ENCODE measurements at places on chromosomes 12 and 14.
A peak's percentile ranks its signal among the peaks of the same experiment; 100 is the strongest.

DNA sequence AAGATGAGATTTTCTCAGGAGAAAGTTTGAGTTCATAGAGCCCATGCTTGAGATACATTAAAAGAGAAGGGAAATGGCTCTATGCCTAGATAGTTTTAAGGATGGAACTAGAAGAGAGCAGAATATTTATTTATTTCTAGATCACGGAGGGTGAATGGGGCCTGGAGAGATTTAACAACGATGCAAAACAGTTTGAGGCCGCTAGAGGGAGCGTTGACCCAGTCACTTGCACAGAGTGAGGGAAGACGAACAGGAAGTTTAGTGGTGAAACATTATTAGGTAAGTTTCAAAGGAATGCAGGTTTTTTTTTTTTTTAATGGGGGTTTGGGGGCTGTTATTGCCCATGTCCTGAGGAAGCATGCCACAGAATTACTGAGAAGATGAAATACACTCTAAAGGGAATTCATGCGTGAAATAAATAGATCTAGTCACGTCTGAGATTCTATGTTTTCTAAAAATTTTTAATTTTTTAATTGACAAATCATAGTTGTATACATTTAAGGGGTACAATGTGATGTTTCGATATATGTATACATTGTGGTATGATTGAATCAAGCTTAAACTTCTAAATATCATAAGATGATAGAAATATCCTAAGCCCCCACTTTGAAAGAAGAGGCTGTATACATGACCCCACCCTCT, 14.8 kb upstream of the PPP1R1A start:
- peak; percentile 33 for DNase-seq

GRCh38 chr12:68469113-68469512, 137.0 kb upstream of the MDM1 start:
- DNase-seq = no peak

- no peak for DNase-seq
These were observed 1.9 kb downstream of the CACNA2D4 start for GRCh38 chr12:1916371-1917171.

- DNase-seq = no peak
These were observed 68.7 kb downstream of the CIT start for GRCh38 chr12:119808441-119808840.

DNA sequence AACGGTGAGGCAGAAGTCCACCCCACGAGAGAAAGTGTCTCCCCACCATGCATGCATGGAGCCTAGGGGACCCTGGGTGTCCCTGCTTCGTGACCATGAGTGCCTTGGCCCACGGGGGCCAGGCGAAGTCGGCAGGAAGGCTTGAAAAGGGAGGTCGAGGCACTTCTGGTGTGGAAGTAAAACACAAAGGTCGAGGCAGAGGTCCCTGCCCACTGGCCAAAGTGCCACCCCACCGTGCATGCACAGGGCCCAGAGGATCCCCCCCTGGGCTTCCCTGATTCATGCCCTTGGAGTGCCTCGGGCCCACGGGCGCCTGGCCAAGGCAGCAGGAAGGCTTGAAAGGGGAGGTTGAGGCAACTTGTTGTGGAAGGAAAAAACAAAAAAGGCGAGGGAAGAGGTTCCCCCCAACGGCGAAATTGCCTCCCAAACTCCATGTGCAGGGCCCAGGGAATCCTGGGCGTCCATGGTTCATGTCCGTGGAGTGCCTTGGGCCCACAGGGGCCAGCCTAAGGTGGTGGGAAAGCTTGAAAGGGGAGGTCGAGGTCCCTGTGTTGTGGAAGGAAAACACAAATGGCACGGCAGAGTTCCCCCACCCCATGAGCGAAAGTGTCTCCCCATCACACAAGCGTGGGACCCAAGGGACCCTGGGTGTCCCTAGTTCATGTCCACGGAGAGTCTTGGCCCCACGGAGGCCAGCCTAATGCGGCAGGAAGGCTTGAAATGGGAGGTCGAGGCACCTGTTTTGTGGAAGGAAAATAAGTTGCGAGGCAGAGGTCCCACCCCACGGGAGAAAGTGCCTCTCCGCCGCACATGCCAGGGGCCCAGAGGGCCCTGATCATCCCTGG, 372.1 kb downstream of the ALG10 start:
- DNase-seq = no peak

GRCh38 chr12:90216815-90217214, 508.2 kb upstream of the ATP2B1 start:
- DNase-seq = no peak

DNA sequence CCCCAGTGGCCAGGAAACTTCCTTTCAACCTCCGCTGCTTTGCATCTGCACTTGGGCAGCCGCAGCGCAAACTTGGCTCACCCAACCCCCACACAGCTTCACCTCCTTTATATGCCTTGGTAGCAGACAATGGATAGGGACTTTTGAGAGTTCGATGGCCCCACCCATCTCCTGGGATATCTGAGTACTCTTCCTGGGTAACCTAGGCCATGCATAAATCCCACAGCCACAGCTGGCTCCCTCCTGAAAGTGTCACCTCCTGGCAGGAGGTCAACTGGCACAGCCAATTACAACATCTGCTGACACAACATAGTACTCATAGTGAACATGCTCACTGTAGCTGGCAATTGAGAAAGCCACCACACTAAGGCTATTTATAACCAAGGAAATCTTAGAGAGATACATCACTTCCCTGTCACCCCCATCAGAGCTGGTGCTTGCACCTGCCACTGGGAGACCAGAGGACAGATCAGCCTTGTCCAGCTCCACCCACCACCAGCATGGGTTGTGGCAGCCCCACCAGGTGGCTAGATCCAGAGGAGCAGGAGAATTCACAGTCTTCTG, 410.0 kb downstream of the SYT1 start:
- no peak for DNase-seq

- no peak for DNase-seq
These were observed 19.3 kb downstream of the CPM start for GRCh38 chr12:68913682-68914081.

DNA sequence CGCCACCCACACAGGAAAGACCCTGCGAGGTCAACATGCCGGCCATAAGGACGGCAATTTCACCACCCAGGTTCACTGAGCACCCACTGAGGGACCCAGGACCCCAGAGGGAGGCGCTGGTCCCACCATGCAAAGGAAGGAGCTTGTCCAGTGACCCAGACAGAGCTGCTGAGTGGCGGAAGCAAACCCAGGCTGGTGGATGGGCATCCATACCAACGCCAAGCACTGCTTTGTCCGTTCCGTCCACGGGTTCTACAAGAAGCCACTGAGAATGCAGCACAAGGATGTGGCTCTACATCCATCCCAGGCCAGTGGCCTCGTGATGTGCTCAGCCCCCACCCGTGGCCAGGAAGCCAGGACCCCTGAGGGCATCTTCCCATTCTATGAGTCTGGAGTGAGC, 23.8 kb upstream of the GOLGA3 start:
- no peak for DNase-seq

DNA sequence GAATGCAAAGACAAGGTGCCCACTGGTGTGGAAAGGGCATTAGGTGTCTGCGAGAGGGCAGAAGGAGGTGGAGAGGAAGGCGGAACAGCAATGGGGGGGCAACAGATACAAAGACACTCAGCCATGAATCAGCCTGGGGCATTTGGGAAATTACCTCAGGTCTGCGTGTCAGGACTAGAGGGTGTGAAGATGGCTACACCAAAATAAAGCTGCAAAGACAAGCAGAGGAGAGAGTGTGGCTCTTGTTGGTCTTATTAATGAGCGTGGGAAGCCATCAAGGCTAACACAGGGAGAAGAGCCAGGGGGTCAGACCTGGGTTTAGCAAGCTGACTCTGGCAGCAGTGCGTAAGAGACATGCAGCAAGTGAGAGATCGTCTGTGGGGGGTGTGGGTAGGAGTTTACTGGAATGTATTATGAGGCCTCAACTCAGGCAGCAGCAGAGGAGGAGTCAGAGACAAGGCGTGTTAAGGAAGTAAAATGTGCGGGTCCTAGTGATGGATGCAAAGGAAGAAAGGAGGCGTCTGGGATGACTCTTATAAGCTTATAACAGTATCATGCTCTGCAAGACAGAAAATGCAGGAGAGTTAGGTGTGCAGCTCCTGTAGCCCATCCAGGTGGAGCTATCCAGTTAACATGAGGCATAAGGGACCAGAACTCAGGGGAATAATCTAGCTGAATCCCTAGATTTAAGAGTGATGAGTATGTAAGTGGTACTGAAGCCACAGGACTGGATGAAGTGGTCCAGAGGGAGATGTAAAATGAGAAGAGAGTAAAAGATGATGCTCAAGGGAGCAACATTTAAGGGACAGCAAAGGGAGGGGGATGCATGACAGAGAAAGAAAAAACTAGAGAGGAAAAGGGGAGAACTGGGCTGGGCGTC, 50.4 kb downstream of the KCNK10 start:
- no peak for DNase-seq

GRCh38 chr12:57894399-57895292, 46.7 kb upstream of the ATP23 start:
- no peak for DNase-seq

DNA sequence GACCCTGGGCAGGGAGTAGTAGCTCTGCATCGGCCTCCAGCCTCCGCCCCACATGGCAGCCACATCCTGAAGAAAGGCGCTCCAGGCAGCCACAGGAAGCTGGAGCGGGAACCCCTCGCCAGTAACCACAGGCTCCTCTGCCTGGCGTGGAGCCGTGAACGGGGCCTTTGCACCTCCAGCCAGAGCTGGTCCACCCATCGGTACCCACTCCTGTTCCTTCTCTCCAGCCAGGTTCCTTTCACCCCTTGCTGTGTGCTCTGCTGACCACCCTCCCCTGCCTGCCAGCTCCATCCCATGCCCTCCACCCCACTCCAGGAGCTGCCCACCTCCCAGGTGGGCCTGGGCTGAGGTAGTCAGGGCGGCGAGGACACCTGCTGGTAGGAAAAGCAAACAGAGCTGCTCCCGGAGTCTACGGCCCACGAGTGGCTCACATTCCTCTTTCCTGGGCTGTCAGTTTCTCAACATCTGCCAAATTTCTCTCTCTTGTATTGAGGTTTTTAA, 2.7 kb downstream of the TGFB3 start:
- no peak for DNase-seq

DNA sequence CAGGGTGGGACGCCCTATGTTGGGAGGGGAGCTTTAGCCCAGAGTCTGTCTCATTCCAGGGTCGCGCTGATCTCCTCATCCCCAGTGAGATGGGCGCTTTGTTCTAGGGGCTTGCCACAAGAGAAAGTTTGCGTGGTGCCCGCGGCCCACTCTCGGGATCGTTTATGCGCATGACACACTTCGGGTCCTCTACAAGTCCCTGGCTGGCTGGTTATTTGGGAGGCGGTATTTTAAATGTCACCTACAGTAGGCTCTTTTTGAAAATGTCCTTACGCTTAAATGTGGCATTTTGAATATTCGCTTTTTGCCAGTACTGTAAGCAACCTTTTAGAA, 541 bp downstream of the GOLT1B start:
- DNase-seq = peak; percentile 3

GRCh38 chr12:56087220-56087619, 7.3 kb downstream of the ERBB3 start:
- no peak for DNase-seq

- DNase-seq = no peak
These were observed 256.5 kb upstream of the KRR1 start for GRCh38 chr12:75767957-75768356.

GRCh38 chr14:29310757-29311156, 544.2 kb downstream of the FOXG1 start:
- no peak for DNase-seq

- no peak for DNase-seq
These were observed 85.8 kb upstream of the BCAT1 start for GRCh38 chr12:25034676-25035075.

DNA sequence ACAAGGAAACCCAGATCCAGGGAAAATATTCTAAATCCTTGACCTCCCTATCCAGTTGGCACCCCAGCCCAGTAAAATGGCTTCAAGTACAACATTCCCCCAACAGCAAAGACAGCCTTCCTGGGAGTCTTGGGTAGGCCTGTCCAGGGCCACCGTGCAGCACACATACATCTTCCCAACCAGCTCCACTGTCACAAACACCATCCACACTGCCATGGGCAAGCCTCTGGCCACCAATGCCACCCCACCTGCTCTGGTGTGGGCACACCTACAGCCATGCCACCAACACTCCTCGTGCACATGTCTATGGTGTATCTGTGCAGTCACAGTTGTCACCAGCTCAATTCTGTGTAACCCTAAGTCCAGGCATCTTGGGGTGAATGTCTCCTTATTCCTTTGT, 193.2 kb downstream of the DAD1 start:
- DNase-seq = no peak

DNA sequence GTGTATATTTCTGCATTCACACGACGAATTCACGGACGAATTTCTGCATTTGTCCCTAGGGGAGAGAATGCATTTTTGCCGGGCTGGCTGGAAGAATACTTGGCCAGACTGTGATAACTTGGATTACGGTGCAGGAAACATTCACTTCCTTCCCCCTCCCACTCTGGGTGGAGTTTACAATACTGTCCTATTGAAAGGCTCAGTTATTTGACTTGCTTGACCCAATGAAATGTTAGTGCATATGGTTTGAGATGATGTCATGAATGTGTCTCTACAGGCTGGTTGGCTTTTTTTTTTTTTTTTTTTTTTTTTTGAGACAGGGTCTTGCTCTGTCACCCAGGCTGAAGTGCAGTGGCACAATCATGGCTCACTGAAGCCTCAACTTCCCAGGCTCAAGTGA, 90.7 kb upstream of the NOS1 start:
- no peak for DNase-seq

- DNase-seq = no peak
These were observed 207.0 kb downstream of the CALM1 start for GRCh38 chr14:90603841-90604240.

- DNase-seq = no peak
These were observed 13.0 kb upstream of the FMNL3 start for GRCh38 chr12:49720214-49720613.

- DNase-seq = no peak
These were observed 84.8 kb downstream of the PRKCH start for GRCh38 chr14:61406198-61406597.

- no peak for DNase-seq
These were observed 6.0 kb downstream of the NACA start for GRCh38 chr12:56719056-56719455.

GRCh38 chr12:94304566-94305061, 155.1 kb downstream of the CEP83 start:
- DNase-seq = no peak

GRCh38 chr14:22597265-22597664, 835 bp upstream of the ABHD4 start:
- no peak for DNase-seq

- no peak for DNase-seq
These were observed 4.9 kb upstream of the RIC8B start for GRCh38 chr12:106769546-106769945.

DNA sequence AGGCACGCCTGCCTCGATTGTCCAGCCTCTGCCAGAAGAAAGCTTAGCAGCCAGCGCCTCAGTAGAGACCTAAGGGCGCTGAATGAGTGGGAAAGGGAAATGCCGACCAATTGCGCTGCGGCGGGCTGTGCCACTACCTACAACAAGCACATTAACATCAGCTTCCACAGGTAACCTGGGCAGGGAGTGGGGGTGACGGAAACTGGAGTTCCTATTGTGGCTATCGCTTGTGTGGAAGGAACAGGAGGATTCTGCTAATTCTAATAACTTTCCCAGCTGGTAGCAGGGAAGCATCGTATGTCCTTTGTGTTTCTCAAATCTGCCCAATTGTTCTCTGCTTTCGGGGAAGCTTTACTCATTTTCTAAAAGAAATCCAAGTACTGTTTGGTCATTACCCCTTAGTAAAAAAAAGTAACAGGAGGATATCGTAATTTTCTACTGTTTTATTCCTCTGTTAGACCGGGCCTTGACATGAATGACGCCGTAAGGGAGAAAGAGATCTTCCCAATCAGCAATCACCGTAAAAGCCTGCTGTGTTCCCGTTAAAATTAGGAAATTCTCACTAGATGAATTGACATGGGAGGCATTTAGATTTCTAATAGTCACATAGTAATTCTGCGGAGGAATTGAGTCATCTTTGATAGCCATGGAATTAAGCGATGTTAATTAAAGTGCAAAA, 449 bp downstream of the THAP2 start:
- DNase-seq = no peak

All from stimulated activated CD8-positive, alpha-beta memory T cell treated with anti-CD3 and anti-CD28 coated beads, Interleukin-4, amount 100 ng/mL, for 4 hours (primary cell).